GM23248 (cell line): ENCODE measurements at places on chromosomes 3 and 15.

- no peak for DNase-seq
Observed at GRCh38 chr15:36932070-36932469, 168.3 kb downstream of the MEIS2 start.

GRCh38 chr3:6448011-6448410 is 412.9 kb upstream of the GRM7 start:
- DNase-seq, result no peak

DNA sequence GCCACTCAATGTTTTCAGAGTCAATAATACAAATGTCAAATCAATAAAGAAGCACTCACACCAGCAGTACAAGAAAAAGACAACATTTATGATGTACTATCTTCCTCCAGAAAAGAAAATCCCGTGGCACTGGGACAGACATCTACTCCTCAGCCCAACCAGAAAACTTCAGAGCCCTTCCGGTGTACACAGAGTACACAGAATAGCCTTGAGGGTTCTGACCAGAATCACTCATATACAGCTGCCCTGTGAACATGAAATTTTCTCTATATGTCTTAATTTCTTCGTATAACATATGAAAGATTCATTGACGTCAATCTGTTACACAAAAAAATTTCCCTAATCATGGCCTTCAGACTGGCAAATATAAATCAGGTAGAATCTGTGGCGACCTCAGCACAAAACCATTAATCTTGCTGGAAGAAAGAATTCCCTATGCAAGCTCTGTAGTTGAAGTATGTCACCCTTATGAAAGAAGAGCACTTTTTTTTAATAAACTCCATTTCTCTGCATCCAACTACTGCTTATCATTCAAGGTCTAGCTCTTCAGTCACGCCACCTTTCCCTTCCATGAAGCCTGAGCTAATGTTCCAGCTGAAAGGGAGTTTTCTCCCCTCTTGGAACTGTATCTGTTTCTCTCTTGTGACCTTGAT is 53.8 kb upstream of the PLAAT1 start:
- DNase-seq, result no peak

GRCh38 chr15:91912336-91912735 is 58.8 kb downstream of the SLCO3A1 start:
- DNase-seq, result no peak

DNA sequence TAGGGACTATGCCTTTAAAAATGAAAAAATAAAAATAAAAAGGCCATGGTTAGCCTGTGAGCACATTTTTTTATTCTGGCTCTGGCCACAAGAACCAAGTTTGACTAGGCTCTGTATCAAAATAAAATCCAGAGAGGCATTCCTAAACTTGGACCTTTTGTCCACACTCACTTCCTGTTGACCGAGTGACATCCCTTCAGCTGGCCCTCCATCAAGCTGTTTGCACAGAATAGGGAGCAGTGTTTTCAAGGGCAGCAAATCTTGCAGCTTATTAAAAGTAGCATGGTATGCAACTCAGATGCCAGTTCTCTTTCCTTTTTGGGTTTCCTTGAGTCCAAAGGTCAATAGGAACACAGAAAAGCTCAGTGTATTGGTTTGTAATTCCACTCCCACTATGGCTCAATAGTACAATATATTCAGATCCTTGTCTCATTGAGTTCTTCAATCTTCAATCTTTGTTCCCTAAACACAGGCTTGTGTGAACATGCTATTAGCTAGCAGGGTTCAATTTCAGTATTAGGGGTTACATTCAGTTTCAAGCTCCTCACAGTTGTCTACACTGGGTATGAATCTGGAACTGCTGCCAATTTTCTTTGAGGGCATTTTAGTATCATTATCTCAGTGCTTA is 244.5 kb downstream of the RBMS3 start:
- peak; percentile 57 for DNase-seq

DNA sequence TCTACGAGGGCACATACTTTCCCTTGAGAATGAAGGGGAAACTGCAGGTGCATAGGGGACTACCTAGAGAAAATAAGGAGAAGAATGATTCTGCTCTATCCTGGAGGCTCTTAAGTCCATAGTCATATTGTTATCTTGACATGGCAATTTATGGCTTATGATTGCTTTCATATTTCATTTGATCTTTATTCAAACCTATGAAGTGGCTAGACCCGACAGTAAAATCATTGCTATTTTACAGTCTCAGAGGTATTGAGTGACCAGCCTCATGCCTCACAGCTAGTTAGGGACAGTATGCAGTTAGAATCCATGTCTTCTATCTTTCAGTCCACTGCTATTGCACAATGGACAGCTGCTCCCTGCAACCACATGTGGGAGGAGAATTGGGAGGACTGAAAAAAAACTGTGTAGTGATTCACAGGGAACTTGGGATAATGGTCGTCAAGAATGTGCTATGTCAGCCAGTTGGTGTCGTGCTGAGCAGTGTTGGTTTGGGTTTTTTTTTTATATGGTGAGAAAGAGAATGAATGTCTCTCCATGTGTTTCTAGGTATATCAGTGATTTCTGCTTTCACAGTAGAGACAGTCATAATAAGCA is 63.2 kb upstream of the SPPL2A start:
- peak; percentile 95 for DNase-seq

- no peak for DNase-seq
Observed at GRCh38 chr3:31187380-31187779, 292.9 kb upstream of the GADL1 start.

DNA sequence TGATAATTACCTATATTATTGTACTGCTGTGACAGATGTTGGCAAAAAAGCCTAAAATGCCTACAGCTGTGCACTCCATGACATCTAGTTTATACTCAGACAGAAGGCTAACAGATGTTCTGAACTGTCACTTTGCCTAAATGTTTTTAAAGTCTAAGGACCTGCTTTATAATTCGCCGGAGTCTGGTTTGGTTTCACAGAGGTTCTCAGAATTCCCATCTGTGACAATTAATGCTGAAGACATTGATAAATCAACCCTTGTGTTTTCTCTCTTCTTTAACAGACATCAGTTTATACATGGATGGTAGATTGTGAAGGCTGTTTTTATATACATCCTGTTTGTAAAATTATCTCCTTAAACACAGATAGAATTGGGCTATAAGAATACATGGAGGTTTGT is 19.8 kb upstream of the SOX2 start:
- no peak for DNase-seq

- no peak for DNase-seq
Observed at GRCh38 chr3:51798411-51798963, 19.4 kb upstream of the IQCF6 start.

DNA sequence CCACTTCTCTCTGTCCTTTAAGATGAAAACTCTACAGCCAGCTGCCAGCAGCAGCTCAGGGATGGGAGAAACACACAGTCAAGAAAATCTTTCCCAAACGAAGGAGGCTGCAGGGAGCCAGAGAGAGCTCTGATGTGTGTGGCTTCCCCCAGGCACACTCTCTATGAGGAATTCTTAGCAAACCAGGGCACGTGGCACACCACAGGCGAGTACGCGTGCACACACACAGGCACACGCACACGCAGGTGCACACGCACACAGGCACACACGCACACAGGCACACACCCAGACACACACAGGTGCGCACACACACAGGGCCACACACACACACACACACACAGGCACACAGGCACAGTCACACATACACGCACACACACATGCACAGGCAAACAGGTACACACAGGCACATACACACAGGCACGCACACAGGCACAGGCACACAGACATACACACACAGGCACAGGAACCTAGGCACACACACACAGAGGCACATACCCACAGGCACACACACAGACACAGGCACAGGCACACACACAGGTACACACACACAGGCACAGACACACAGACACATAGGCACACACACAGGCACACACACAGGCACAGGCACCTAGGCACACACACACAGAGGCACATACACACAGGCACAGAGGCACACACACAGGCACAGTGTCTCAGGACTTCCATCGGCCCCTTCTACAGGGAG is 91.5 kb upstream of the ATP2B2 start:
- DNase-seq, result no peak

GRCh38 chr15:55829826-55830225 is 86.9 kb upstream of the PRTG start:
- no peak for DNase-seq

- peak; percentile 53 for DNase-seq
Observed at GRCh38 chr3:177482048-177482691, 284.9 kb upstream of the TBL1XR1 start.

- DNase-seq, result no peak
Observed at GRCh38 chr3:31615071-31615875, 82.5 kb downstream of the STT3B start.

DNA sequence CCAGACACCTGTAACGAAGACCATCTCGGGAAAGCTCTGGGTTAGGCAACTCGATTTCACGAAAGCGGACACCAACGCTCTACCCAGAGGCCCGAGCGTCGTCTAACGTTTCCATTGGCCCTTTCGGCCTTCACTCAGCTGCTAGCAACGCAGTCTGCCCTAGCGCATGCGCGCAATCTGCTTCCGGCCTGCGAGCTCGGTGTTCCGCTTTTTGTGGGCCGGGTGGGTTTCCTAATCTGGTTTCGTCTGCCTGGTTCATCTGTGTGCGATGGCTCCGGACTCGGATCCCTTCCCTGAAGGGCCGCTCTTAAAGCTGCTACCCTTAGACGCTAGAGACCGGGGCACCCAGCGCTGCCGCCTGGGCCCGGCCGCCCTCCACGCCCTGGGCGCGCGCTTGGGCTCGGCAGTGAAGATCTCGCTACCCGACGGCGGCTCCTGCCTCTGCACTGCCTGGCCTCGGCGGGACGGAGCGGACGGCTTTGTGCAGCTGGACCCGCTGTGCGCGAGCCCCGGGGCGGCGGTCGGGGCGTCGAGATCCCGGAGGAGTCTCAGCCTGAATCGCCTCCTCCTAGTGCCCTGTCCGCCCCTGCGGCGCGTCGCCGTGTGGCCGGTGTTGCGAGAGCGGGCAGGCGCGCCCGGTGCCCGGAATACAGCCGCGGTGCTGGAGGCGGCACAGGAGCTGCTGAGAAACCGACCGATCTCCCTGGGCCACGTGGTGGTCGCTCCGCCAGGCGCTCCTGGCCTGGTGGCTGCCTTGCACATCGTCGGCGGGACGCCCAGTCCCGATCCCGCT is 24.0 kb upstream of the GATM start:
- DNase-seq, result peak; percentile 99

DNA sequence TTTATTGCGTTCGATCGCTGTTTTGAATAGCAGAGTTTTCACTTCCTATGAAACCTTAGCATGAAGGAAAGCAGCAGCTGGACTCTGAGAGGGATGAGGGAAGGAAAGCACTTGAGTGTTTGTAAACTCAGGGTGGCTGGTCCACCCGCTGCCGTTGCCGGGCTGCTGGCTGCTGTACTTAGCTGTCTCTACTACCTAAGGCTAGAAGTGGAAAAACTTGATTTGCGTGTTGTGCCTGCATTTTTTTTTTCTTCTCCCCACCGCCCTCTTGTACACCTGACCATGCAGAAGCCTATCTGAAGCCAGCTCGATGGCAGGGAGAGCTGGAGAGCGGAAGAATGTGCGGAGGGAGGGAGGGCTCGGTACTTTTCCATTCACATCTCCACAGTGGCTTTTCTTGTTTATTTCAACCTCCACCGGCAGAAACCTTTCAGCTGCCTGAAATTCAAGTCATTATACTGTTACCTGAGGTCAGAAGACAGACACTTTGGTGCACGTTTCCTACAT is 4.8 kb upstream of the BCL6 start:
- no peak for DNase-seq

DNA sequence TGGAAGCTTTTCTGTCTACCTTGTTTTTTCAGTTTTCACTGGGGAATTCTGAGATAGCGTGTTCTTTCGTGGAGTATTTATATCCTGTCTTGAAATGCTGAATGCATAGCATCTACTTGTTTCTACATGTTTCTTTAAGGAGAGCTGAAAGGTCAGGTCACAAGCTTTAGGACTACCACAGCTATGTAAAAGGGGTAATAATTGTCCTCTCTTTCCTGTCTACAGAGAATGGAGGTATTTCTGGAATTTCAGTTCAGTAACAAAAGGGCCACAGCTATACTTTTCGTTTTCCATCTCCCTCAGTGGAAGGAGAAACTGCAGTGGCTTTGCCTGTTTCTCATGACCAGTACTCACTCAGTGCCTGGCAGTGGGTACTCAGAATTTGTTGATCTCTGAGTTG is 4.7 kb downstream of the INAFM2 start:
- no peak for DNase-seq

DNA sequence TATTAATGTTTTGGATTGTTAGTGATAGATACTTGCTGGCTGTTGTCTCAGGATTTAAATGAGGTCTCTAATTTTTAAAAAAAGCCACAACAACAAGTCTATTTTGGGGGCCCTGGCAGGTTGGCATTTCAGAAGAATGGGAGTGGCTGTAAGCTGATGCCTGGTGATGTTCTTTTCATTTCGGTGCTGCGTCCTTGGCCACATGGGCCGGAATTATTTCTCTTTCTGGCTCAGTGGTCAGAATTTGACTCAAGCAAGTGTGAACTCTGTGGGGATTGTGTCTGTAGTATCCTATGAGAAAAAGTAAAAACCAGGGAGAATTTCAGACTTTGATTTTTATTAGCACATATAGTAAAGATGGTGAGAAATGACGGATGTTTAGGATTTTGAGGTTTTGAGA is 203.0 kb downstream of the AKAP13 start:
- DNase-seq, result no peak

DNA sequence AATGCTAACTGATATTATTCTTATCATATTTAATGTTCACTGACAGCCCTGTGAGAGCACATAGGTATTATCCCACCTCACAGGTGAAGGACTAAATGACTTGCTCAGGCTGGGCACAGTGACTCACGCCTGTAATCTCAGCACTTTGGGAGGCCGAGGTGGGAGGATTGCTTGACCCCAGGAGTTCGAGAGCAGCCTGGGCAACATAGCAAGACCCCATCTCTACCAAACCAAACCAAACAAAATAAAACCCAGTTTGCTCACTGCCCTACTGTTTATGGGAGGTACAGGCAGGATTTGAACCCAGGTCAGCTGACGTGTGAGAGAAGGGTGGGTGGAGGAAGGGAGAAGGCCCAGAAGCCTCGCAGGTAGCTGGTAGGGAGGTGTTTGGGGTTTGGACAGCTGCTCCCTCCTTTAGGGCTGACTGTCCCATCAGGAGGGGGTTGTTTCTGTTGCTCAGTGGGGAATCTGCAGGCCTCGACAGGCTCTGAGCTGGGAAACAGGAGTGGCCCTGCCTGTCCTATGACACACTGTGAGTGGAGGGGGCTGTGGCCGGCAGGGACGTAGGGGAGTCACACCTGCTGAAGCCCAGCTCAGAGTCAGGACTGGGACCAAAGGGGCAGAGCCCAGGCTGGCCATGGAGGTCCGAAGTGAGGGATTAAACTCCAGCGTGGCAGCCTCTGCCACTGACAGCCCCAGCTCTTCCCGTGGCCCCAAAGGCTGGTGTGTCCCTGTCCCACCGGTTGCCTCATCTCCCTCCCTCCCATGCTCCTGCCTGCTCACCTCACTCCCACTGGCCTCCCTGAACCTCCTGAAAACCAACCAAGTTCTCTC is 25.3 kb downstream of the BHLHE40 start:
- DNase-seq, result no peak

DNA sequence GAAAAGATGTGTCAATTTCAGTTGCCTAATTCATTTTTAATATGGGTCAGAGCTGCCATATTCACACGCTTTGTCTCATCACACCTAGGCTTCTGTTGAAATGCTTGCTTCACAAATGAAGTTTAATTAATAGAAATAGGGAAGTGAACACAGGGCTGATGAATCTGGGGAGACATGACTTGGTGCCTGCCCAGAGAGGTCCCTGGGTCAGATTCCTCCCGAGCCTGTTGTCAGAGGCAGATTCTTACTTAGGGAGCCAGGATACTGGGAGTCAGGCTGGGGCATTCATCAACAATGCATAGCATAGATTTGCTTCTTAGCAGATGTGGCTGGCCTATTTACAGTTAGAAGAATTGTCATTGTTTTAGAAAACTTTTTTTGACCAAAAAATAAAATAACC is 90.6 kb downstream of the CACNA1D start:
- DNase-seq, result no peak

GRCh38 chr15:36172955-36173354 is 406.5 kb upstream of the CDIN1 start:
- DNase-seq, result no peak
